Left kidney (tissue), 8 donors: ENCODE measurements at places on chromosomes 3 and 15. TPM values are rescaled to one million over a fixed set of nuclear protein-coding genes. Genes with fewer than 3 reads are reported as not detected.

GOLGA6L9 gene
- 30.7 TPM for polyA plus RNA-seq

GRCh38 chr3:56086355-56086754 is 381.9 kb downstream of the ERC2 start:
- no peak for DNase-seq

CRYGS gene
- 11.6 TPM for polyA plus RNA-seq

- no peak for DNase-seq
Observed at GRCh38 chr3:98770261-98771039, 7.3 kb downstream of the ST3GAL6 start.

DNA sequence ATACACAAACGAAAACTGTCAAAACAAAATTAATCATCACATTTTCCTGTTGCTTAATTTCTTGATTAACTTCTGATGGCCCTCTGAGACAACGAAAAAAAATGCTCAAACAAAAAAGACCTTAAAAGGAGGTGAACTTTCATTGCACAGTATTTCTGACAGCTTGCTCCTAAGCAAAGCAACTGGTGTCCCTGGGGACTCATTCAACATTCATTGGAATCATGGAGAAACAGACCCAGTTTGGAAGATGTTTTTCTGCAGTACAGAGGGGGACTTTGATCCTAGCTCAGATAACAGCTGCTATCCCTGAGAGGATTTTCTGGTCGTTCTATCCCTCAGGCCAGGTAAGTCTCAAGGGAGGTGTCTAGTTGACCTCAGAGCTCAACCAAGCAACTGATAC is 378.7 kb upstream of the ATP11B start:
- DNase-seq: no peak
